Stimulated activated CD4-positive, alpha-beta T cell treated with anti-CD3 and anti-CD28 coated beads, TNF-alpha, amount 100 ng/mL, for 48 hours (primary cell): ENCODE measurements at places on chromosomes 6 and 20.

GRCh38 chr6:25105070-25105925 is 169.5 kb upstream of the RIPOR2 start:
- no peak for DNase-seq

DNA sequence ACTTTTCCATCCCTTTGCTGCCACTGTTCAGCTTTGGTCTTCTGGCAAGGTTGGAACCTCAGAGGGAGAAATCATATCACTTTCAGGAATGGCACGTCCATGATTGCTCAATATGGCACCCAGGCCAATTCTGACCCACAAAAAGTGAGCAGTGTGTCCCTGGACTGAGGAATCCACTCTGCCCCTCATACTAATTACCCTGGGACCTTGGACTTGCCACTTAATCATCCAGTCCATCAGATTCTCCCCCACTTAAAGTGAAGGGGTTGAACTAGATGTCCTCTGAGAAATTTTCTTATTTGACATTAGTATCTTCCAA is 449.3 kb upstream of the CITED2 start:
- DNase-seq: no peak

- DNase-seq: no peak
Observed at GRCh38 chr6:70110126-70111022, 192.5 kb downstream of the COL9A1 start.

DNA sequence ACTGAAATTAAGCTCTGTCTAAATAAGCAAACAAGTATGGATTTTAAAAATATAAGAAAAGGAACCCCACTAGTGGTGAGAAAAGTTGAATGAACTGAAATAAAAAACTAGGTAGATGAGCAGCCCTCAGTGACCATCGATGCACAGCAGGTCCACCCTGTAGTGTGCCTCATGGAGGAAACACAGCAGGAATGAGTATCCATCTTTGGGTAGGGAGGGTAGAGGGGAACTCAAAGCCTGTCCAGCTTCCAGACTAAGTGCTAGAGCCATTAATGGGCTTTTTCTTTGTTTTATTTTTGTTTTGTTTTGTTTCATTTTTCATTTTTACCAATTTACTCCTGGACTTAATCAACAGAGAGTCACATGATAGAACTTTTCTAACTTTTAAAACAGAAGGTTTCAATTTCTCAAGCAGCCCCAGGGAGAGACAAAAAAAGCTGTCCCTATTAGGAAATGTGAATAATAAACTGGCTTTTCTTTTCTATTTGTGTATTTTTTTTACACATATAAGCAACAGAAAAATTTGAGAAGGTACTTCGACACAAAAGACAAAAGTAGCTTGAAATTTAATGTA is 700.6 kb downstream of the HACE1 start:
- DNase-seq: no peak

- no peak for DNase-seq
Observed at GRCh38 chr6:119340796-119341487, 8.6 kb downstream of the MAN1A1 start.

DNA sequence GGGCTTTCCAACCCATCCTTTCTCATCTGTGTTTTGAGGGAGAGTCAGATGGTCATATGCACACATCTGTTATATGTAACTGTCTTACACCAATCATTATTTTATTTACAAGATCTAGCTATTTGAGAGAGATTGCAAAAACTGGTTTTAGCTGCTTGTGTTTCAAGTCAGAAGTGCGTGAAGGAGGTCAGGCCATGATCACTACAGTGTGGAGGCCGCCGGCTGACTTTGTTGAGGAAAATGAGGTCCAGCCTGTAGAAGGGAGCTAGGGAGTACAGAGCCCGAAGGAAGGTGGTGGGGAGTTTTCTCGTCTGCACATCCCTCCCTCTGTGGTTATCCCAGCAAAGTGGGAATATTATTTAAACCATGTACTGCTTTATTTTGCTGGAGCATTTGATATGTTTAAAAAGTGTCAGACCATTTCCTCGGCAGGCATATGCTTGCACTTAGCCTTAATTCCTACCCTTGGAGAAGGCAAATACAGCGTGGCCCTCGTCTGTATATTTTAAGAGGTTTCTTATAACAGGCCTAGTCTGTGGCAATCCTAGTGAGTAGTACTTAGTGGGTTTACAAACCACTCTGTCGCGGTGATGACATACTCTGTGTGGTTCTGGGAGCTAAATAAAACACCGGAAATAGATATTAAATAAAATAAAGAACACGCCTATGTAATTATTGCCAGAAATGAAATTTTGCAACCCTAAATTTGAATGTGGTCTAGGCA is 95.6 kb downstream of the UST start:
- no peak for DNase-seq

DNA sequence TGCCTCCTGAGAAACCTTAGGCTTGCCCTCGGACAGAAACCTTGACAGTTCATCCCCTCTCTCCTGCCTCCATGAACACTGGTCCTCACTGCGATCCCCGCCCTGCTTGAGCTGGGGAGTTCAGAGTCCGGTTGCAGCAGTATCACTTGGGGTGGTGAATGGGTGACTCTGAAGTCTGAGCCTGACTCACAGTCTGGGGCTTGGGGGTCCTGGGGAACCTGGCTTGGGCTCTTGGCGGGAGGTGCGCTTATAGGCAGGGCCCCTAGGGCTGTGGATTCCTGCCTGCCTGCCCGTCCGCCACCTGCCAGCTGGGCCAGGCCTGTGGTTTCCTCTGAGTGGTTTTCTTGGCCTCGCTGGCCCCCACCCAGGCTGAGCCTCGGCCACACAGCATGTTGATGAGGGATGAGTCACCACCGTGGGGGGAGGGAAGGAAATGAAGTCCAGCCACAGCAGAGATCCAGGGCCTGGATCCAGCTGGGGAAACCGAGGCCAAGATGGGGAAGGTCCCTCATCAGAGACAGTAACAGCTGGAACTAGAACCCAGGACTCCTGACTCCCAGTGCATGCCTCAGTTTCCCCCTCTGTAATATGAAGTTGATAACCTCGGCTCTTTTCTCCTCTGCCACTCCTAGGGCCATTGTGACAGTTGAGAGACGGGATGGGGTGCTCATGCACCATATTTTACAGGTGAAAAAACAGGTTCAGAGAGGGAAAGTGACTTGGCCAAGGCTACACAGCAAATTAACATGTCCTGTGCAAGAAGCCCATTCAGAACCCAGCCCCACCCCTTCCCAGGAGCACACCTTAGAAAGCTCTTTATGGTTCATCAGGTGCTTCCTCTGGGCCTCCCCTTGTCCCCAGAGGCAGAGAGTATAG is 9.2 kb downstream of the FOXS1 start:
- no peak for DNase-seq

- no peak for DNase-seq
Observed at GRCh38 chr6:20716865-20717264, 182.6 kb downstream of the CDKAL1 start.

GRCh38 chr20:45307076-45307640 is 518 bp downstream of the RBPJL start:
- no peak for DNase-seq

DNA sequence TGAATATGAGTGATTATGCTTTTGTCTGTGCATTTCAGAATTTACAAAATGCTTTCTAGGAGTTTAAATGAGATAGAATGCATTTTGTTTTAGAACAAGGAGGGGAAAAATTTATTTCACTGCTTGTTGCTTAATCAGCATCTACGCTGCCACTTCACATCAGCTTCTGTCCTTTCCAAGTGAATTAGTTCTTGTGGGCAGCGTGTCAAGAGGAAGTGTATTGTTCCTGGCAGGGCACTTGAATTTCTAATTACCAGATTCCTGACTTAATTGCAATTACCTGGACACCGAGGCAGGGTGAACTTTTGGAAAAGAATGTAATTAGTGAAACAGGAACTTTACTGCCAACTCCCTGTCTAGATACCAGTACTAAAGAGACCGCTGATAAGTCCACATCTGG is 263.5 kb downstream of the TMEM242 start:
- no peak for DNase-seq

GRCh38 chr6:169839898-169840631 is 88.6 kb downstream of the ERMARD start:
- DNase-seq: no peak

GRCh38 chr6:146620655-146621054 is 21.9 kb downstream of the ADGB start:
- no peak for DNase-seq

DNA sequence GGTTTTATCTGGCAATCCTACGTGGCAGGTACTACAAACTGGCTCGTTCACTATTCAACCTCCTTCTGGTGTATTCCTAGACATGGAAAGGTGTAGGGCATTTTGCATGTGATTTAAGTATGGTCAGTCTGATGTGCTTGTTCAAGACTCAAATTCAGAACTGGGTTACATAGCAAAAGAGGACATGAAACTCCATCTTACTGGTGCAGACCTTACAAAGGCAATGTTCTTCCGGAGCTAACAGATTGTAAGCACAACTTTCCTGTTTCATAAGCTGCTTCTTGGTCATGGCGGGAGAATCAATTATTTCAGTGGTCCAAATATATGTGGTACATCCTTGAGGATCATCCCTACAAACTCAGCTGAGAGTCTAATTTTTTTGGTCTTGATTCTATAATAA is 703.4 kb downstream of the EPM2A start:
- DNase-seq: no peak

DNA sequence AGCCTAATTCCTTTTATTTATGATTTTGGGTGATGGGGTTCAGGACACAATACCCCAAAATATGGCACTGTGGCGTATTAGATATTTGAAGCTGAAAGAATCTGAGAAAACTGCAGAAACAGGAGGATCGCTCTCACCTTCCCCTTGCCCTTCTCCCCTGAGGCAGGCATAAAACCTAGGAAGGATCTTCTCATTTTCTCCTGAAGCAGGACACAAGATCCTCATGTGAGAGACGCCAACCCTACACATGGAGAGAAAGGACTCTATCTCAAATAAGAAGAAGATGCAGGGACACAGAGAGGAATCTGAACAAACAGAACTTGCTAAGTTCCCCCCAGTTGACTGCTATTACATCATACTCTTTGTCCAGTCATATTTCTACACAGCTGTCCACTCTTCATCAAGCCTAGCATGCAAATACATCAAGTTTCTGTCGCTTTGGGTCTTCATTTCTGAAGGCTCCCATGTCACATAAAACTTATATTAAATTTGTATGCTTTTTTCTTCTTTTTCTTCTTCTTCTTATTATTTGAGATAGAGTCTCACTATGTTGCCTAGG is 109.0 kb downstream of the DTNBP1 start:
- DNase-seq: no peak

DNA sequence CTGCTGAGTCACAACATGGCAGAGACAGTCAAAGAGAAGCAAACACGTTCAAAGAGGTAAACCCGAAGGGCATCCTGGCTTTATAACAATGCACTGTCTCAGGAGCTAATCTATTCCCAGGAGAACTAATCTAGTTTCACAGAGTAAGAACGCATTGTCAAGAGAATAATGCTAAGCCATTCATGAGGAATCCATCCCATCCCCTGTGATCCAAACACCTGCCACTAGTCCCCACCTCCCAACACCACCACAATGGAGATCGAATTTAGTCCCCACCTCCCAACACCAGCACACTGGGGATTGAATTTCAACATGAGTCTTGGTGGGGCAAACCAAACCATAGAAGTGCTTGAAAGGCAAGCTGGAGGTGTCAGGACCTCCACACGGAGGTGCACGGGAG is 231.5 kb upstream of the ID4 start:
- no peak for DNase-seq

DNA sequence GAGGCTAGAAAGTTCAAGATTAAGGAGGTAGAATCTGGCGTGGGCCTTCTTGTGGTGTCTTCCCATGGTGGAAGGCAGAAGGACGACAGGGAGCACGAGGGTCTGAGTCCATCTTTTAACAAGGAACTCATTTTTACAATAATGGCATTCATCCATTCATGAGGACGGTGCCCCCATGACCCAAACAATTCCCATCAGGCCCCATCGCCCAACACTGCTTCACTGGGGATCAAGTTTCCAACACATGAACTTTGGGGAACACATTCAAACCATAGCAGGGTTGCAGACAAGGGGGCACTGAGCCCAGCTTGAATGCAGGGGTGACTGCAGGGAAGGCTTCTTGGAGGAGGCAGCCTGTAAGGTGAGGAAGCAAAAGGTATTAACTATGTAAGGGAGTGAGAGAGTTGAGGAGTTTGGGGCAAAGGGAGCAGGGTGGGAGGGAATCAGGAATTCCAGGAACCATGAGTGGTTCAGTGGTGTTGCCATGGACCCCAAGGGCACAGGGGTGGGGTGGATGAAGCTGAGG is 5.5 kb downstream of the RAB44 start:
- no peak for DNase-seq
